Activated CD4-positive, alpha-beta memory T cell treated with anti-CD3 and anti-CD28 coated beads, Interleukin-2, amount 10 ng/mL, durations not matched to agents 7 days and 5 days (primary cell): ENCODE measurements at places on chromosomes 7 and 10.

DNA sequence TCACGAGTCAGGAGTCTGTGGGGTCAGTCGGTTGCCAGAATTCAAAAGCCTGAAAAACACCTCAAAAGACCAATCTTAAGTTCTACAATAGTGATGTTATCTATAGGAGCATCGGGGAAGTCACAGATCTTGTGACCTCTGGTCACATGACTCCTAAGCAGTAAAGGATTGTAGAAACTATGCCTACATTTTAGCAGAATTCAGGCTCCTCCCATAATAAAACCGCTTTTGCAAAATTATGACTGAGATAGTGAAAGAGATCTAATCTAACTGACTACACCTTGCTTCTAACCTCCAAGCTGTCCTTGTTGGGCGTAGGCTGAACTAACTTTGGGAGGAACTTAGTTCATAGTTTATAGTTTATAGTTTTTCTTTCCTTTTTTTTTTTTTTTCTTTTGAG is 16.6 kb downstream of the SSMEM1 start:
- DNase-seq = no peak

- DNase-seq = no peak
Measured at GRCh38 chr7:31775556-31775955, 88.5 kb downstream of the PPP1R17 start.

GRCh38 chr7:78479348-78479747 is 680.8 kb downstream of the PHTF2 start:
- no peak for DNase-seq

- no peak for DNase-seq
Measured at GRCh38 chr10:123995461-123996131, 97.8 kb downstream of the CHST15 start.

GRCh38 chr7:42292991-42293521 is 56.0 kb upstream of the GLI3 start:
- DNase-seq = no peak

DNA sequence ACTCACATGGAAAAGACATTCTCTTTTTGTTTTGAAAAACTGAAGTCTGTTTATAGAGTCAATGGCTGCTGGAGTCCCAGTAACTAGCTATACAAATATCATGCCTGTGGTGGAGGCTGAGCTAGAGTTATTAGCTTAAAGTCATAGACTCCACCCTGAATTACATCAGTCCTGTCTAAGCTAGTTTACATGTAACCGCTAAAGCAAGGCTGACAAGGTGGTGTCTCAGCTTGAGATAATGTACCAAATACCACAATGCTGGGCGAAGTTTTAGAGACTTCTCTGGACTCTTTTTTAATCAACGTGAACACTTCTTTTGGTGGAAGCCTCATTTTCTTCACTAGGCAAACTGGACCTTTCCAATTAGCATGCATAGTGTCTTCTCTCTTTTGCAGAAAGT is 219.4 kb downstream of the ANK3 start:
- no peak for DNase-seq

DNA sequence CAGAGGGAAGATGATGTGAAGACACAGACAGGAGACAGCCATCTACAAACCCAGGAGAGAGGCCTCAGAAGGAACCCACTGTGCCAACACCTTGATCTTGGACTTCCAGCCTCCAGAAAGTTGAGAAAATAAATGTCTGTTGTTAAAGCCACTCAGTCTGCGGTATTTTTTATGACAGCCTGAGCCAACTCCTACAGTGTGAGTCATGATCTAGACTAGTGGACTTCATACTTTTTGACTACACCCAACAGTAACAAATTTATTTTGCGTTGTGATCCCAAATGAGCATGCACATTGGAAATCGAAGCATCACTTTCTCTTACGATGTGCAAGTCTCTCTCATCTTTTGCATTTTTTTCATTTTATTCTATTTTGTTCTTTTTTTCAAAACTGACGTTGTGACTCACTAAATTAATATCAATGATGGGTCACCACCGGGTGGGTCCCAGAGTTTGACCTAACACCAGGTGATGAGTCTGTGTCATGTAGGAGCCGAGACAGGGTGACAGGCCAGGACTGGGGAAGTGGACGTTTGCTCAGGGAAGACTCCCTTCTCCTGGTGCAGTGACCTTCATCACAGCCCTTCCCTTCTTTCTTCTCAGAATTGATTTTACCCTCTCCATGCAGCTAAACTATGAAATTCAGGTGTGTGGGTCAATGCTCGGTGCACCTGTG is 28.9 kb downstream of the PHYH start:
- DNase-seq = no peak

- DNase-seq = no peak
Measured at GRCh38 chr7:45031829-45032228, 31.8 kb downstream of the CCM2 start.

- no peak for DNase-seq
Measured at GRCh38 chr10:22580711-22581110, 133.7 kb downstream of the PIP4K2A start.

DNA sequence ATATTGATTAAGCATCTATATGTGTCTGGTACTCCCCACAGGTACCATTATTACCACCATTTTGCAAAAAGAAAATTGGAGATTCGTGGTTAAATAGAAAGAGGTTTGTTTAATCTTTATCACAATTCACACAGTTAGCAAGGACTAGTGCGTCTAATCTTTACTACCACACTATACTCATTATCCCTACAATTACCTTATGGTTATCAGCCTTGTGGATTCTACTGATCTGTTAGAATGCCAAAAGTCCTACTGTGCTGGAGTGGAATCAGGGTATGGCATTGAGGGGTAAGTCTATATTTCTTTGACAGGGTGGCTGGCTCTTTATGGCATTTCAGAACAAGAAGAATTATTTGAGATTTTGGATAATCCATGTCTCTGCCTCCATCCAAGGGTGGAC is 156.1 kb downstream of the RNLS start:
- DNase-seq = no peak

DNA sequence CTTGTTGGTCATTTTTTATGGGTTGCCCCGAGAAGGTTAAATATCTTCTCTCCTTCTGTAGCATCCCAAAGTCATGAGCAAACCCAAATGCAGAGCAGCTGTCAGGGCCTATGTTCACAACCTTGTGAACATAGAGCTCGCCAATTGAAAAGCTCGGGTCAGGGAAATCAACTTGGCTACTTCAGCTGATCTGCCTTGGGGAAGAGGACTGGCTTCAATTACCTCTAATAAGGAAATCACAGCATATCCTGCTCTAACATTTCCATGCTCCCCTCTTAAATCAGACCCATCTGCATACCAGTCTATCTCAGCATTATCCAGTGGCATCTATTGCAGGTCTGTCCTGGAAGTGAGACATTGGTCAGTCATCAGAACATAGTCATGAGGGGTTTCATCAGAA is 105.6 kb downstream of the ANKRD26 start:
- no peak for DNase-seq
